GM10248 (cell line): ENCODE measurements at places on chromosomes 6 and 20.

DNA sequence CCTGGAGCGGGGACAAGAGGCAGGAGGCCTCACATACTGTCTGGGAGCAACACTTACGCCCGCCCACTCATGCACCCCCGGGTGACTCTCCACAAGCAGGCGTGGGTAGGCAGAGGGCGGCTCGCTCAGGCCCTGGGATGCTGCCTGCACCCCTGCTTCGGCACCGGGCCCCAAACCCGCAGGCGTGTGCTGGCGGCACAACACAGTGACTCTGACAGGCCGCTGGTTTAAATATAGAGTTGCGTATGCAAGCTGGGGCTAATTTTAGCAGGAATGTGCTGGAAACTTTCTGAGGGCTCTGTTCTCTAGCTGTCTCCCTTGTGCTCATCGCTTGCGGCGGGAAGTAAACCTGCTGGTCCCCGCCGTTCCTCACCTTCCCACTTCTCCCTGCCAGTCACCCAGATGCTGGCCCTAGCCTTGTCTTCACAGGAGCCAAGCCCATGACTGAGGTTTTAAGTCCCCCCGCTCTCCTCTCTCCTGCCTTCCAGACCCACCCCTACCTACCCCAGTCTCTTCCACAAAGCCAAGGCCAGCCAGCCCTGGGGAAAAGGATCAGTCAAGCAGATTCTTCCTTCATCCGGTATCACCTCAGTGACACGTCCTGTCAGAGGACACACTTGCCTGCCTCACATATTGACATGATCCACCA lies 94.5 kb upstream of the FOXP4 start:
- DNase-seq, result no peak

GRCh38 chr6:6393069-6393529 lies 72.6 kb upstream of the F13A1 start:
- no peak for DNase-seq

- DNase-seq, result no peak
These were observed 242.6 kb downstream of the ARID1B start for GRCh38 chr6:157019733-157020132.

GRCh38 chr6:31143148-31143547 lies 4.3 kb upstream of the PSORS1C2 start:
- DNase-seq, result no peak

- no peak for DNase-seq
These were observed 2.0 kb downstream of the LAMA5 start for GRCh38 chr20:62364911-62365736.

GRCh38 chr6:54445207-54445606 lies 137.0 kb downstream of the TINAG start:
- DNase-seq, result no peak

DNA sequence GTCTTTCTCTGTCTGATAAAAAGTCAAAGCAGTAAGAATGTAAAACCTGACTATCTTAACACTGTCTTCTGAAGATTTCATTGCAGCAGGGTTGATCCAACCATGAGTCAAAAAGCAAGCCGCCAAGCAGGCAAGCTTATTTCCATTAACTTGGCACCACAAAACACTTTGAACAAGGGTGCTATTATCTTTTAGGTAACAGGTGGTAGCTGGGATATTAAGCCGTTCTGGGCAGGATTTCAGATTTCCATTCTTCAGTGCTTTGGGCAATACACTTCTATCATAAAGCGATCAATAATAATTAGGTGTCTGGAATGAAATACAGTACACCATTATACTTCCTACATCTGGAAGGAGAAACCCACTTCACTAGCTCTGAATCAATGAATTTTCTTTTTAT lies 181.9 kb downstream of the TBC1D7 start:
- DNase-seq, result no peak

- no peak for DNase-seq
These were observed 603.6 kb downstream of the QKI start for GRCh38 chr6:164018133-164018532.

DNA sequence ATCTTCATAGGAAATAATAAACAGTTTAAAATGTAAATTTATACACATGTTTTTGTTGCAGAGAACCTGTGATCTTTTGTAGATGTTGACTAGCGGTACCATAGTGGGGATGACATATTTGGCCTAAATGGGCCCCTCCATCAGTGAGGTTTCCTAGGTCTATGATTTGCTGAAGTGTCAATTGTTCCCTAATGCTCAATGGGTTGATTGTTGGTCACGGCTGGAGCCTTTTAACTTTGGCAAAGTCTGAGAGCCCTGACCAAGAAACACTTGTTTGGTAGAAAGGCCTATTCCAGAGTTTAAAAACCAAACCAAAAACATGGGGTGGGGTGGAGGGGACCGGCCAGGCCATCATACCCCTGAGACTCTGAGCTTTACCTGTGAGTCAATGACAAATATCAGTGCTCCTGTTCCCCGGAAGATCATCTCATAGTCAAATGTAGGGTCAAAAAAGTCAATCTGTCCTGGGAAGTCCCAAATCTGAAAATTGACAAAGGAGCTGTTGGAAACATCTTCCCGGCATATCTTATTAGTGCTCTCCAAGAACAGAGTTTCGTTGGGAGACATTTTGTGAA lies 25.1 kb downstream of the RRAGD start:
- DNase-seq, result no peak

- DNase-seq, result no peak
These were observed 60.1 kb downstream of the GFOD1 start for GRCh38 chr6:13427316-13427715.

DNA sequence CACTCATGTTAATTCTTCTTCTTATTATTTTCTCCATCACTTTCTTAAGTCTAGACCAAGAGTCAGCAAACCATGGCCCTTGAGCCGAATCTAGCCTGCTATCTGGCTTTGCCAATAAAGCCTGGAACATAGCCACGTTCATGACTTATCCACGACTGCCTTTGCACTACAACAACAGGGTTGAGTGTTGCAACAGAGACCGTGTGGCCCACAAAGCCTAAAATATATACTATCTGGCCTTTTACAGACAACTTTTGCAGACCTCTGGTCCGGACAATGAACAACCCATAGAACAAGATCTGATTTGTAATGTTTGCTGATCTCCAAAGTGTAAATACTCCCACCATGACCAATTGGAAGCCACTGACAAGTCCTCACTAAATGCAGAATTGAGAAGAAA lies 140.5 kb upstream of the CDYL start:
- DNase-seq, result no peak

DNA sequence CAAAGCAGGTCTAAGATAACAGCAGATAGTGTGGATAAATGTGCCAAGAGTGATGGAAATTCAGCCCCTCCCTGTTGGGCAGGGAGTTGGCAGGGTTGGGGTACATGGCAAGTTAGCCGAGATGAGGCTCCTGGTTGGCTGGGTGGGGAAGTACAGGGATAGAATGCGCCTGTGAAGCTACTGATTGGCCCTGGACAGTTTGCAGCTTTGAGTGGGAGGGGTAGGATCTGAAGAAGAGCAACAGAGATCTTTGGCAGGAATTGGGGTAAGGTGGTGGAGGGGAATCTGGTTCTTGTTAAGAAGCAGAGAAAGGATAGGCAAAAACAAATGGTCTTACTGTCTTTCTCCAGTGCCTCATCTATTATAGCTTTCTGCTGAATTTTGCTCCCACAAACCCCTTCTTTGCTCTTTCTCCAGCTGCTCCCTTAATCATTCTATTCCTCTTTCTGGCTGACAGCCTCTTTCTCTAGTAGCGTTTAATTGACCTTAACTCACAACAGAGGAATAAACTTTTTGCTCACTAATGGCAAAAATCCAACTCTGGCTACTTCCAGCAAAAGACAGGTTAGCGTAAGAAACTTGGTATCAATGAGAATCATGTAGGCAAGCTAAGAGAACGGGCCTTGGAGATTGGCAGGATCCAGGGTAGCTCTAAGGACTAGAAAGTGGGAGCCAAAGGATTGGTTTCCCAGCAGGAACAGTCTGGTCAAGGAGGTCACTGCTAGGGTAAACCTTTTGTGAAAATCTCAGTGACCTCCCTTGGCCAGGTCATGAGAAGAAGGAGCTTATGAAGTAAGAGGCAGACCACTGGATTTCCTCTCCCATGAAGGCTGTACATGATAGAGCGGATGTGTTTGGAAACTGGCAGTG lies 86.3 kb upstream of the CARMIL1 start:
- no peak for DNase-seq

GRCh38 chr20:19522836-19523590 lies 235.0 kb upstream of the RIN2 start:
- no peak for DNase-seq

GRCh38 chr6:148704400-148705246 lies 42.2 kb upstream of the UST start:
- DNase-seq, result no peak

- DNase-seq, result no peak
These were observed 893.9 kb upstream of the MANEA start for GRCh38 chr6:94683409-94683808.

DNA sequence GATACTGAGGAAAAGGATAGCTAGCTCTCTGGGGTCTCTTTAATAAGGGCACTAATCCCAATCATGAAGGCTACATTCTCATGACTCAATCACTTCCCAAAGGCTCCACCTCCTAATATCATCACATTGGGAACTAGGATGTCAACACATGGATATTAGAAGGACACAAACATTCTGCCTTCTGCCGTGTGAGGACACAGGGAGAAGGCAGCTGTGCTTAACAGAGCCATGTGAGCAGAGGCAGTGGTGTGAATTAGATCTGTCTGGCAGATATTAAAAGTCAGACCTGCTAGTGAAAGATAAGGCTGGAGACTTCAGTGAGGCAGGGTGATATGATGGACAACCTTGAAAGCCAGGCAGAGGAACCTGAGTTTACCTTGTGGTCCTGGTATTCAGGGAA lies 341.9 kb downstream of the ARHGAP18 start:
- no peak for DNase-seq

GRCh38 chr20:19253316-19253715 lies 40.9 kb downstream of the SLC24A3 start:
- no peak for DNase-seq

- no peak for DNase-seq
These were observed 70.9 kb upstream of the UFL1 start for GRCh38 chr6:96450770-96451130.
